ENCODE measurements at places on chromosomes 7 and 10. TPM values are rescaled to one million over a fixed set of nuclear protein-coding genes. Genes with fewer than 3 reads are reported as not detected.

The ADRB1 gene
- 0.09 TPM for total RNA-seq

The SNX10 gene
- 1.2 TPM for total RNA-seq

- DNase-seq, result no peak
Observed at GRCh38 chr7:95340491-95340890, 16.2 kb upstream of the PON1 start.

- no peak for DNase-seq
Observed at GRCh38 chr7:119903085-119903484, 369.9 kb upstream of the KCND2 start.

DNA sequence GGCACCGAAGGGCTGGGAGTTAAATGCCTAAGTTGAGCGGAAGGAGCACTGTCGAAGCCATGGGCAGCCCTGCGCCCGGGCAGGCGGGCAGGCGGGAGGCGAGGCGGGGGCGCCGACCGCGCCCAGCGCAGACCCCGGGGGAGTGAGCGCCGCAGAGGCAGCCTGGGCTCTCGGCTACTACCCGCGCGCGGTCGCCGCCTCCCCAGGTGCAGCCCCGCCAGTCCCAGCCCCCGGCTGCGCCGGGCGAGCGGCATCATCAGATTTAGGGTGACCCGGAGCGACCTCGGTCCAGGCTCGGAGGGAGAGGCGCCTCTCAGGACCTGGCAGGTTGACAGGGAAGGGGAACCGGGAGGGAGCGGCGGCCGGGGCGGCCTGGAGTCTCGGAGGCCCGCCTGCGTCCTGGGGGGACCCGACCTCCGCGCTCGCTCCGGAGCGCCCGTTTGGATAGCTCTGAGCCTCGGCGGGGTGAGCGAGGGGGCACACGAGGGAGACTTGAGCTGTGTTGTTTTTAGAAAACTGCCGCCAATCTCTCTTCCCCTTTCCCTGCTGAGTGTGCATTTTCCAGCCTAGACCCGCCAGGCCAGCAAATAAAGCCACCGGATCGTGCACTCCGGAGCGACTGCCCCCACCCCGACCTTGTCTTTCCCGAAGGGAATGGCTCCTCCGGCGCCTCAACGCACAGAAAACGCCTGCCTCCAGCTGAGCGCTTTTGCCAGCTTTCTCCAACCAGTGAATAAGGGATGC is 2.3 kb upstream of the NRP1 start:
- peak; percentile 92 for DNase-seq

- DNase-seq, result peak; percentile 53
Observed at GRCh38 chr10:132332433-132332754, 401 bp downstream of the LRRC27 start.

DNA sequence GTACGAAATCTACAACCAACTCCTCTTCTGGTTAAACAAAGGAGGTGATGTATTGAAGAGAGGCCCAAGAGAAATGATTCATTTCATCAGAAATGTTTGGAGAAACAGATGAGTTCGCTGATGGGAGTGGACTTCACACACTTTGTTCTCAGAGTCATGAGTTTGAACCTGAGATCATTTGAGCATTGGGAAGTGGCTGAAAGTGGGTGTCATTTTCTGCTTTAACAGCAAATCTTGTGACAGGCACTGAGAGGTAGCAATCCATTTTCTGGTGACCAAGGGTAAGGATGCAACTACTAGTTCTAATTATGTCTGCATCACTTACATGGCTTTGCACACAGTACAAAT is 51.4 kb downstream of the RBM20 start:
- no peak for DNase-seq

DNA sequence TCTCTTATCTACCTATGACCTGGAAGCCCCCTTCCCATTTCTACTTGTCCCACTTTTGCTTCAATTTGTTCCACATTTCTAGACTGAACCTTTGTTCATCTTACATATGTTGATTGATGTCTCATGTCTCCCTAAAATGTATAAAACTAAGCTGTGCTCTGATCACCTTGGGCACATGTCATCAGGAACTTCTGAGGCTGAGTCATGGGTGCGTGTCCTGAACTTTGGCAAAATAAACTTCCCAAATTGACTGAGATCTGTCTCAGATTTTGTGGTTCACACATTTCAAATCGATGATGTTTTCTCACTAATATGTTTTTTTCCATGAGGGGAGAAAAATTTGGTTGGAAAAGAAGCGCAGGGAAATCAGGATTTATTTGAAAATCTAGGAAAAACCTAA is 406.2 kb upstream of the LRRTM3 start:
- DNase-seq, result no peak

All from muscle of leg (tissue), 16 donors.